ENCODE measurements at places on chromosomes 11 and 22.

GRCh38 chr11:69966583-69966835 is 111.6 kb upstream of the ANO1 start:
- DNase-seq, result no peak

GRCh38 chr11:3684129-3684818 is 13.1 kb upstream of the CHRNA10 start:
- DNase-seq, result no peak

GRCh38 chr11:69948256-69949141 is 129.3 kb upstream of the FGF3 start:
- no peak for DNase-seq

DNA sequence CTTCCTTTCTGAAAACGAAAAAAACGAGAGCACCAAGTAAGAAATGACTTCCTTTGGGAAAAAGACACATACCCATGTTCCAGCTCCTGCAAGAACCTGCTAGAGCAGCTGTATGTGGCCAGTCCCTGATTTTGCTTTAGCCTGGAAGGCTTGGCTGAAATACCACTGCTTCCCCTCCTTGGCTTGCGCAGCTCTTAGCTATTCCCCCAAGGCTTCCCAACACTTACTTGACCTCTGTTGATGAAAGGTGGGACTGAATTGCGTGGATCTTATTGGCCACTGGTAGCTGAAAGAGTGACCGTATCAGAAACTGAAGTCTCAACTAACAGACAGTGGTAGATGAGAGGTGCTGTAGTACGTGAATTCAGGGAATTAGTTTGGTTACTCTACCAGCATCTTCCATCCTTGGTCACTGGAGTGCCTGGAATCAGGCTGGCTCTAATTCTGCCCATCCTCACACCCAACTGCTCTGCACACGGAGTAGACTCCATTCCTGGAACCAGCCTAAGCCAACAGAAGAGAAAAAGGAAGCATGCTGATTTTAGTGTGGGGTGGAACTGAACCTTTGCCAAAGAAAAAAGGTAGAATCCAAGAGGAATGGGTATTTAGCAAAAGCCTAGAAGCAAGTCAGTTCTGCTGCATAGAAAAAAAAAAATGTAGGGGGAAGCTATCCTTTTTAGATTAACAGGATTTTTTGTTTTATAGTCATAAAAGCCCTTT is 73.8 kb upstream of the CRTAM start:
- DNase-seq, result no peak
